ENCODE measurements at places on chromosomes 16 and 17.

GRCh38 chr17:31631766-31632165 lies 227.3 kb downstream of the COPRS start:
- DNase-seq, result no peak

- DNase-seq, result no peak
These were observed 23.7 kb upstream of the PMFBP1 start for GRCh38 chr16:72195609-72196008.

GRCh38 chr16:65406116-65406515 lies 284.3 kb upstream of the CDH11 start:
- DNase-seq, result no peak

DNA sequence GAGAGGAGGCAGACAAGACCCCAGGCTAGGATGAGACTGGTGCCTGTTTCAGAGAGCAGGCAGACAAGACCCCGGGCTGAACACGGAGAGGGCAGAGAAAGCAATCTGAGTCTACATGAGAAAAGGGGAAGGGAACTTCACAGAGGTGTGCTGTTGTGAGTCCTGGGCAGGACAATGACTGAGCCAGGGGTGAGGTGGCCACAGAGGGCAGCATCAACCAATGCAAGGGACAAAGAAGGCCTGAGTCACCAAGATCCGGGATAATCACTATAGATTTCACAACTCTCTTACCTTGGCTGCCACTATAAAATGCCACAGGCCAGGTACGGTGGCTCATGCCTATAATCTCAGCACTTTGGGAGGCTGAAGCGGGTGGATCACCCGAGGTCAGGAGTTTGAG lies 89.0 kb downstream of the SLC39A11 start:
- DNase-seq, result no peak

- DNase-seq, result peak; percentile 48
These were observed 38.9 kb downstream of the MYH3 start for GRCh38 chr17:10618202-10618635.

- DNase-seq, result no peak
These were observed 896.2 kb downstream of the CDH11 start for GRCh38 chr16:64225696-64226095.

- no peak for DNase-seq
These were observed 23.1 kb downstream of the LITAFD start for GRCh38 chr16:8905168-8905762.

- no peak for DNase-seq
These were observed 6.2 kb upstream of the ZFHX3 start for GRCh38 chr16:73054125-73054484.

DNA sequence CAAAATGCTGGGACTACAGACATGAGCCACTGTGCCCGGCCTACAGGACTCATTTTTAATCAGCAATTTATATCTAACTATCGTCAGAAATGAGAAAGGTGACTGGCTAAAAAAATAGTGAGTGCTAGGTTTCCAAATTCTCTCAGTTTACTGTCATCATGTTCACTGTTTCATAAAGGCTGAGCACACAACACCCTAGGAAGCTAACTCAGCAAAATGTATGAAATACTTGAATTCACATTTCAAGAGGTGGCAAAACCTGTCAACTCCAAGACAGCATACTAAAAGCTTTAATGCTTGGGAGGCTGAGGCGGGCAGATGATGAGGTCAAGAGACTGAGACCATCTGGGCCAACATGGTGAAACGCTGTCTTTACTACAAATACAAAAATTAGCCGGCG lies 16.7 kb downstream of the WDR45B start:
- no peak for DNase-seq

GRCh38 chr16:81514041-81514559 lies 69.5 kb downstream of the CMIP start:
- no peak for DNase-seq

GRCh38 chr16:73151225-73151624 lies 103.3 kb upstream of the ZFHX3 start:
- DNase-seq, result no peak

DNA sequence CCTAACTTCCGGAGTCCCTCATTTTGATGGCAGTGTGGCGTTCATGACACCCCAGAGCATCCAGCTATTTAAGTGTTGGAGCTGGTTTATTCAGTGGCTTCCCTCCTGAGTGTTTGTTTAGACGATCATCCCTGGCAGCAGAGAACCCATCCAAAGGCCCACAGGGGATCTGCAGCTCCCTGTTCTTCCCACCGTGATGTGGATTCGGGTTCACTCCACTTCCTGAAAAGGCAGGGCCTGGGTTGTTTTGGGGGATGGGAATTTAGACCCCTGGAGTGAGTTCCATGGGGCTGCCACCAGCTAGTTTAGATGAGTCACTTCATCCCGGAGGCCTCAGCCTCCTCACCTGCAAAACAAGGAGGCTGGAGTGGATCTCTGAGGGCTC lies 2.3 kb downstream of the KSR1 start:
- DNase-seq, result no peak

- no peak for DNase-seq
These were observed 438.3 kb downstream of the NPIPA7 start for GRCh38 chr16:16817196-16817595.

GRCh38 chr16:52953215-52953614 lies 99.5 kb downstream of the CHD9NB start:
- DNase-seq, result no peak

DNA sequence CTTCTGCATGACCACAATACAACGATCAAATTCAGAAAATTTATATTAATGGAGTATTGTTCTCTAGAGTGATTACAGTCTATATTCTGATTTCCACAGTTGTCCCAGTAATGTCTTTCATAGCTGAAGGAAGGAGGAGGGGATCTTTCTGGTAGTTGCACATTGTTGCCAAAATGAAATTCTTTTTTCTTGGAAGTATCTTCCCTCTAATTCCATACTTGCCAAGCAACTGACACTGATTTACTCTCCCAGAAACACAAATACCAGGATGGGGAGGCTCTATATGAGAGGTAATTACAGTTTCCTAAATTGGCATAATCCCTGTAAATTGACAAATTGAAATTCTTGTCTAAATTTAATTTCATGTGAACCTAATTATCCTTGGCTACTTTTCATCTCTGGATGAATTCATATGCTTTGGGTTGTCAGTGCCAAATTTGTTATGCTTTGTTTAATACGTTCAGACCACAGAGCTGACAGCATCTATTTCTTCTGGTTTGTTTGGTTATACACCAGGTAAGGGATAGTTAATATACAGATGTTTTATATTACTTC lies 30.0 kb downstream of the NOL11 start:
- no peak for DNase-seq

DNA sequence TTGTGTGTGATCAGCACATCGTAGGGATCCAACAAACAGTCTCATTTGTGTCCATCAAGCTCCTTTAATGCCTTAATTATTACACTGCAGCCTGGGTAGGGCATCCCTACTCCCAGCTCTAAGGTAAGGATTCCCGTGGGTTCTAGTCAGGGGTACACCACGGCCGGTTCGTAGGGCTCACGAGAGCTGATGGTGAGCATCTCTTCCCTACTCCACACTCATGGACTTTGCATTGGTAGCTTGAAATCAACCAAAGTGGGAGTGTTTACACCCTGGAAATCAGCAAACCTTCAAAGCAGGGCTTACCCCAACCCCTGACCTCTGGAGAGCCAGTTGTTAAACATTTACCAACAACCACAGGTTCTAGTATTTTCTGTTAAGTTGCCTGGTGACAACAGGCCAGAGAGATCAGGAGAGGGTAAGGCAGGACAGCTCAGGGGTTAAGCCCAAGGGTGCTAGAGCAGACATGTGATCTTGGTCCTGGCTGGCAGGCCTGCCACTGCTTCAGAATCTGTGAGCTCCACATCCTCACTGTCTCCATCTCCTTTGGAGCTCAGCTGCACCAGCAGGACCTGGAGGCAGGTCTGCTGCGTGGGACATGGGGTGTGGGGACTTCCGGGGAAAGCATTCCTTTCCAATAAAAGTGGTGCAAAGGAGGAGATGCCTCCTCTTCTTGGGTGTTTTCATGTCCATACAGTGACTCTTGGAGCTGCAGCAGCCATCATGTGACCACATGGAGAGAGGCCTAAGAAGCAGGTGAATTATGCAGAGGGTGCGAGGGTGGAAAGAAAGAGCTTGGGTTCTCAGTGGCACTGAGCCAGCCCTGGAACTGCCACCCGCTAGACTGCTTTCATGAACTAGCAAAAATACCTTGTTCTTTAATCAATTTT lies 36.1 kb upstream of the ZCCHC14 start:
- DNase-seq, result no peak

DNA sequence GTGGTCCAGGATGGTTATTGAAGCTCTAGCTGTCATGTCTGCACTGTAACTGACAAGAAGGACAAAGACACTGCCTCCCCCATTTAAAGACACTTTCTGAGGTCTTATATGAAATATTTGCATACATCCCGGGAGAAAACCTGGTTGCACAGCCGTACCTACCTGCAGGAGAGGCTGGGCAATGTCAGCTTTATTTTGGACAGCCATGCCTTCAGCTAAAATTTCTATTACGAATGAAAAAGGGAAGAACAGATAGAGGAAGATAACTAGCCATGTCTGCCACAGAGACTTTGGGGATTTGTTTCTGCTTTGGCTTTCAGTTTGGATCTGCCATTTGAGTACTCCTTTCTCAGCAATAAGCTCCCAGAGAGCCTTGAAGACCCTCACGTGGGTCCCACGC lies 19.0 kb downstream of the SLC7A6 start:
- no peak for DNase-seq

DNA sequence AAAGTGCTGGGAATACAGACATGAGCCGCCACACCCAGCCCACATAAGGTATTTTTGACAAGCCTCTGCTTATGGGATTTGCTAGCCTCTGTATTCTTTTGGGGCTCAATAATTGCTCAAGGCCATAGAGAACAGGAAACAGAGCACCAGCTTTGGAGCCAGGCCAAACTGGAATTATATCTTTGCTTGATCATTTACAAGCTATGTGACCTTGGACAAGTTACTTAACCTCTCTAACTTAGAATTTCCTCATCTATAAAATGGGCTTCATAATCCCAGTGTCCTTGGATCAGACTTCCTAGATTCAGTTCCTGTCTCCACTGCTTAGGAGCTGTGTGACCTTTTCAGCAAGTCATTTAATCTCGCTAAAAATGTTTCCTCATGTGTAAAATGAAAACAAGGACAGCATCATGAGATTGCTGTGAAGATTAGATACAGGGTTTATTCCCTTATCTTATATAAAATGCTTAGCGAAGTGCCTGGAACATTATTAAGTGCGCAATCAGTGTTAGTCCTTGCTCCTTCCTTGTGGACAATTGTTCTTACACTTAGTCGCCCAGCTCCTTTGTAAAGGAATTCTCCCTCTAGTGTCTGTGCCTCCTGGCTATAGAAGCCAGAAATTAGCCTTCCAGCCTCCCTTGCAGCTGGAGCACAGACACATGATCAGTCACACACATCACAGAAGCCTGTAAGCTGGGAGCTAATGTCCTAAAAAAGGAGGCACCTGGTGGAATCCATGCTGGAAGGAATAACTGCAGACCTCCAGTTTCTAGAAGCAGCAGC lies 16.6 kb downstream of the KRT9 start:
- no peak for DNase-seq

GRCh38 chr16:82701442-82701955 lies 74.7 kb downstream of the CDH13 start:
- no peak for DNase-seq

- no peak for DNase-seq
These were observed 98.7 kb upstream of the ZNF750 start for GRCh38 chr17:82938486-82938872.

GRCh38 chr17:81002409-81003361 lies 11.0 kb downstream of the CHMP6 start:
- DNase-seq, result no peak

DNA sequence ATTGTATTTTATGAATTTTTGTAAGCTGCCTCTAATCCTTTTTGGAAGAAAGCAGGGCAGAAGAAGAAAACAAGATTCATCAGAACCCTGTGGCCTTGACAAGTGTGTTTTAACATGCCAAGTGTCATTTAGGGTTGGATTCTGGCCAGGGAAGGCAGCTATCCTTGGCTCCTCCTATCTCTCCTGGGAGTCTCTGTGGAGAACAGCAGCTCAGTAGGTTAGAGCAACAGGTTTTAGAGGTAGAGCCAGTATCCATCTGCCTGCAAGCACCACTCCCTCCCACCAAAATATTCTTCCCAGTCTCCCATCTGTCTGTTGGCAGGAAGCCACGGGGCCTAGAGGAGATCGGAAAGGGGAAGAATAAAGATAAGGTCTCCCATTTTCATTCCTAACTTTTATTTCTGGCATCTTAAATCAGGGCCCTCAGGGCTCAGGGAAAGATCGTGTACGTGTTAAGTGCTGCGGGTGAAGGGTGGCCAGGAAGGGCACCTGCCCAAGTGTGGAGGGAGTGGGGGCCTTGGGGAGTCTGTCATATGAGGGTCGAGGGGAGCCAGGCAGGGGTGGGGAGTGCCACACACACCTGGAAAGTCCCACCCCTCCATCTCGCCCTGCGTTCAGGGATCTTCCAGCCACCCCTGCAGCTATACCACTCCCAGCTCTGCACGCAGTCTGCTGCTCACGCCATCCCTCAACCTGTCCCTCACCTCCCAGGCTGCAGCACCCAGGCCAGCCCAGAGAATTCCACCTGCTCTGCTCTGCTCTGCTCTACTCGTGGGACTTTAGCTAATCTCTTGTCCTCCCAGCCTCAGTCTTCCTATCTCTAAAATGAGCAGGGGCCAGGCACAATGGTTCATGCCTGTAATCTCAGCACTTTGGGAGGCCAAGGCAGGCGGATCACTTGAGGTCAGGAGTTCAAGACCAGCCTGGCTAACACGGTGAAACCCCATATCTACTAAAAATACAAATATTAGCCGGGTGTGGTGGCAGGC lies 17.1 kb upstream of the CPSF4L start:
- no peak for DNase-seq

- no peak for DNase-seq
These were observed 41.1 kb downstream of the MYO18A start for GRCh38 chr17:29138971-29139691.

Measured in stimulated activated CD4-positive, alpha-beta T cell treated with anti-CD3 and anti-CD28 coated beads, Interleukin-4, amount 100 ng/mL, for 4 hours (primary cell).